ENCODE measurements at places on chromosomes 3 and 15. TPM values are rescaled to one million over a fixed set of nuclear protein-coding genes. Genes with fewer than 3 reads are reported as not detected.

The GALK2 gene
- total RNA-seq = 24.9 TPM

The GOLGA6L4 gene
- 5.5 TPM for total RNA-seq

The CHST2 gene
- total RNA-seq = 17.5 TPM

The PTH1R gene
- 63.0 TPM for total RNA-seq

The COLQ gene
- 2.4 TPM for total RNA-seq

The LRRIQ4 gene
- total RNA-seq = not detected

The DUOXA2 gene
- 0.17 TPM for total RNA-seq

The UQCC5 gene
- 22.8 TPM for total RNA-seq

The SPTBN5 gene
- total RNA-seq = 4.2 TPM

The GABRR3 gene
- total RNA-seq = not detected

The COMMD4 gene
- 97.7 TPM for total RNA-seq

The LMAN1L gene
- not detected for total RNA-seq

The GCHFR gene
- 23.5 TPM for total RNA-seq

The MORC1 gene
- total RNA-seq = not detected

The ECT2 gene
- total RNA-seq = 45.1 TPM

The SPATA12 gene
- total RNA-seq = not detected

The CGNL1 gene
- 11.8 TPM for total RNA-seq

The TM4SF1 gene
- total RNA-seq = 39.4 TPM
